ENCODE measurements at places on chromosomes 16 and 17.
A peak's percentile ranks its signal among the peaks of the same experiment; 100 is the strongest.

DNA sequence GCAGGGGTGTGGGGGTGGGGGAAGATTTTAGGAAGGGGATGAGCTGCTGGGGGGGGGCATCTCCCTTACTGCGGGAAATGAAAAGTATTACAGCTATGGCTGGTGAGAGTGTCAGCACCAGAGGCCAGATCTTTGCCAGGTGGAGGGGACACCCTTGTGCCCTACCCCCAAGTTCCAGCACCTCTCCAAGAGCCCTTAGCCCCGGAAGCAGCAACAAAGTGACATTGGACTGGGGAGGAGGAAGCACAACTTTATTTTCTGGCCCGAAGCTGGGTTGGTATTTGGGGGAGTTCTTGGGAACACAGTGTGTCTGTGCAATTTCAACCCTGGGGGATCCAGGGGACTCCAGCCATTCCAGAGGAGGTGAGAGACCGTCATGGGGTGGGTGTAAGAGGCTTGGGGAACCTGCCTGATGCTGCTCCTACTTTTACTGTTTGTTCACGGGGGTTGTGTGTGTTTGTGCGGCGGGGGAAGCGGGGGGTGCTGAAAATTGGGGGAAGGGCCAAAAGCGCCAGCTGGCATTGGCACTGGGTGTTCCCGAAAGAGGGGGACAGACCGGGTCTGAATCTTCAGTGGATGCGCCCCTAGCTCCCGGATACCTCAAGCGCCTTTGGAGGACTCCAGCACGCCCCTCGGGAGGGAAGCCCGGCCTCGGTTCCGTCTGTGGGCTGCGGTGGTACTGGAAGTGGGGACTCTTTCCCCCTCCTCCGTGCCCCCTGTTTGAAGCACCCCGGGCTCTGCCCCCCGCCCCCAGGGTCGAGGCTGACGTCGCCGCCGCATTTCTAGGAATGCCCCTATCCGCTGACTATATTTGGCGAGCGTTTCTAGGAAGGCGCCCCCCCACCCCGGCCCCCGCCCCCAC, 230.3 kb downstream of the MRTFB start:
- no peak for DNase-seq

- no peak for DNase-seq
Measured at GRCh38 chr17:36104701-36105181, 1.1 kb downstream of the CCL4 start.

- no peak for DNase-seq
Measured at GRCh38 chr17:78357177-78357586, 2.7 kb downstream of the SOCS3 start.

- no peak for DNase-seq
Measured at GRCh38 chr17:44636562-44636961, 19.7 kb upstream of the MEIOC start.

DNA sequence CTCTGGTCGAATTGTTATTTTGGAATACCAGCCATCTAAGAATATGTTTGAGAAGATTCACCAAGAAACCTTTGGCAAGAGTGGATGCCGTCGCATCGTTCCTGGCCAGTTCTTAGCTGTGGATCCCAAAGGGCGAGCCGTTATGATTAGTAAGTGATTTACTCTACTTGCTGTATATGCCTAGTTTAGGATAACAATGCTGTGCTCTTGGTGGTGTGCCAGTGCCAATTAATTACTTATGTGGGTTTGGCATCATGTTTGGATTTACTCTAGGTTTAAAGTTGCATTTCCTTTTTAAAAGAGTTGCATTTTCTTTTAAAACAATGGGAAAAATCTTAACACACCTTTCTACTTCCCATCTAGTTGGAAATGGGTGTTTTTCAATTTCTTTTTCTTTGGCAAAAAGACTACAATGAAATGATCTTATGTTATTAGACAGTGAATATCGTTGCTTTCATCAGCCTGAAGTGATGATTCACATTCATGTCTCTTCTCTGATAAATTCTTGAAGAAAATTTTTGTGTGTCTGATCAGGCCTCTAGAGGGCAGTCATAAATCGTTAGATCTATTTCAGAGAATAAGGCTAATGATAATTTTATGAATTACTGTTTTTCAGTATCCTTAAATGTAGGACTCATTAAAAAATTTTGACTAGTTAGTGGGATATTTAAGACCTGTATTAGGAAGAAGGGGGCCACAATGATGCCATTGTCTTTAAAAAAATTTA, 5.6 kb downstream of the SF3B3 start:
- DNase-seq = no peak

- DNase-seq = peak; percentile 77
Measured at GRCh38 chr17:57106107-57106835, 21.2 kb downstream of the AKAP1 start.

DNA sequence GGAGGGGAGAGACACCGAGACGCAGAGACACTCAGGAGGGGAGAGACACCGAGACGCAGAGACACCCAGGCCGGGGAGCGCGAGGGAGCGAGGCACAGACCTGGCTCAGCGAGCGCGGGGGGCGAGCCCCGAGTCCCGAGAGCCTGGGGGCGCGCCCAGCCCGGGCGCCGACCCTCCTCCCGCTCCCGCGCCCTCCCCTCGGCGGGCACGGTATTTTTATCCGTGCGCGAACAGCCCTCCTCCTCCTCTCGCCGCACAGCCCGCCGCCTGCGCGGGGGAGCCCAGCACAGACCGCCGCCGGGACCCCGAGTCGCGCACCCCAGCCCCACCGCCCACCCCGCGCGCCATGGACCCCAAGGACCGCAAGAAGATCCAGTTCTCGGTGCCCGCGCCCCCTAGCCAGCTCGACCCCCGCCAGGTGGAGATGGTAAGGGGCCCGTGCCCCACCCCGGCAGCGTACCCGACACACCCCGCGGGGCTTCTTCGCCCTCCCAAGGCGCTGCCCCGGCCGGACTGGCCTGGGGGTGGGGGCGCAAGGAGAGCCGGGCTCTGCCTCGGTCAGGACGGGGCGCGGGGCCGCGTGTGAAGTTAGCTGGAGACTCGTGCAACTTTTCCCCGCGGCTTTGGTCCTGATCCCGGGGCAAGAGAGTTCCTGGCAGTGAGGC, 427 bp downstream of the PPP1R1B start:
- no peak for DNase-seq

- no peak for DNase-seq
Measured at GRCh38 chr16:89314357-89314756, 96.9 kb downstream of the ZNF778 start.

DNA sequence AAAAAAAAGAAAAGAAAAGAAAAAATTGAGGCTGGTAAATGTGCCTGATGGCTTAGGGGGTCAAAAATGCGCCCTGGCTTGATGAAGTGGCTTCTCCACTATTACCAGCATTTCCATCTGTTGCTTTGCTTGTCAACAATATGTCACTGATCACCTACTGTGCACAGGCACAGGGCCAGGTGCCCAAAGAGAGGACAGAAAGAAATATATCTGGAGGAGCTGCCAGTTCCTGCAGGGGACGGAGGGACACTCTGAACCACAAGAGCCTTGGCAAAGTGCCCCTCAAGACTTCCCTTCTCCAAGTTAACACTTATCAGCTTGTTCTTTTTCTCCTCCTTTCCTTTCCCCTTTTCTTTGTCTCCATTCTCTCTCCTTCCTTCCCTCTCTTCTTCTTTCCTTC, 34.7 kb downstream of the GINS3 start:
- DNase-seq = no peak

- peak; percentile 69 for DNase-seq
Measured at GRCh38 chr17:77140878-77141767, at the start of gene SEC14L1. Gene SEC14L1, plus strand, starts transcription at chr17:77140969. Its CDS starts 2,628 bp downstream, at chr17:77143597.

DNA sequence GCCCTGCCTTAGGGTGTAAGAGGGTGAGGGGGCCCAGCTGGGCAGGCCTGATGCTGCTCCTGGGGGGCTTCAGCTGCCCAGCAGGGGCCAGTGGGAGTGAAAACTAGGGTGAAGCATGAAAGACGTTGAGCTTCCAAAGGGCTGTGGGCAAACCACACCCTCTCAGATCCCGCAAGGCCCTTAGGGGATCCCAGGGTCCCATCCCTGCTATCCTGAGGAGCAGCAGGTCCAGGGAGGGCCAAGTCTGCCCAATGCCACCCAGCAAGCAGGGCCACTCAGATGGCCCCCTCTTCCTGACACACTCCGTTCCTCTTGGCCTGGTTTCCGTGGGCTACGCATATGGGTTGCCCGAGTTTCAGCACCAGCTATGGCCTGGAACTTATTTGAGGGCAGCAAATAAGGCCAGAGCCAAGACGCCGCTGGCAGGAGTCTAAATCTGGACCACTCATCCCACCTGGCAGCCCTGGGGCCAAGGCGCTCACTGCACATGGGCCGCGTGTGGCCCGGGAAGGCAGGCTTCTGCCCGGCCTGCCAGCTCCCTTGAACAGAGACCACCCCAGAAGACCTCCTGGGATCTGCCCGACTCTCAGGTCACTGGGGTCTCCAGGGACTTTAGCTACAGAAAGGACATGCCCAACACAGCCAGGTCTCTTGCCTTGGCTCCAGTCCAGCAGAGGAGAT, 4.2 kb downstream of the ATP2A3 start:
- DNase-seq = no peak

- DNase-seq = no peak
Measured at GRCh38 chr17:49450735-49451134, 36.1 kb upstream of the PHB1 start.

- DNase-seq = no peak
Measured at GRCh38 chr17:11952610-11953009, 44.7 kb downstream of the ZNF18 start.

DNA sequence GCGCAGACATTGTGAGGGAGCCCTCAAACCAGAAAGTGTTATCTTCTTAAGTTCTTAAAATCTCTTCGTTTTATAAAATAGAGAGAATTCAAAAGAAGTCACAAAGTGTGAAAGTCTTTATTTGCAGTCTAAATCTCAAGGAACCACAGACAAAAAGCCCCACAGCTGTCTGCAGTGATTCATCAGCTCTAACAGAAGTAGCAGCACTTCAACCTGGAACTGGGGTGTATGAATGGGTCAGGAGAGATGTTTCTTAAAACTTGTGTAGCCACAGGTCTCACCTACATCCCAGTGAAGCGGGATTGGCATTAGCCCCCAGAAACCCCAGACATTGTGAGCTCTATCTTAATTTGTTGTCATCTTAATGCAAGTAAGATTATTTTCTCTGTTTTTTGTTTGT, 61.1 kb downstream of the CDYL2 start:
- DNase-seq = no peak

DNA sequence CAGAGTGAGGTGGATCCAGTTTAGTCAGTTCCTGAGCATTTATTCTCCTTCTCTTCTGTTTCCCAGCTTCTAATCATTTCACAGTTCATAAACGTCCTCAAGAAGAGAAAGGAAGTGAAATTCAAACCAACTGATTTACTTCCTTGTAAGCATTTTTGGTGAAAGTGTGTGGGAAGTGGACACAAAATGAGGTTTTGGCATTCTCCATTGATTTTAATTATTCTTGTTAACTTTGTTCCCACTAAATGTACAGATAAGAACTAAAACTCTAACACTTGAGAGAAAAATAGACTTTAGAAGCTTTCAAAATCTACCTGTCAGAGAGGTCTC, 42.7 kb upstream of the CORO6 start:
- no peak for DNase-seq

DNA sequence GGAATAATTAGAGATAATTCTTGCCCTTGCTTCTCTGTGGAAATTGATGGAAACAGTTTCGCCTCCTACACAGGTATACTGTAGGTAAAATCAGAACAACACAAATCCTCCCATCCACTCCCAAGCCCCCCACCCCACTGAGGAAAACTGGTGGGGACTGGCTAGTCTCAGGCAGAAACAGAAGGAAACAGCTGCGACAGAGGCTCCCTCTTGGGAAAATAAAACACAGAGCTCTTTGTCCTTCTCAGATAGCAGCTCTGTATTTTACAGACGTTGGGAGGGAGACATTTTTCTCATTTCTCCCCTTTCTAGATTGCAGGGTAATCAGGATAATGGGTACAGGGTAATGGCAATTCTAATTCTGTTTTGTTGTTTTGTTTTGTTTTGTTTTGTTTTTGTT, 1.1 kb downstream of the SLFN13 start:
- DNase-seq = no peak

- no peak for DNase-seq
Measured at GRCh38 chr17:65035704-65036103, 20.8 kb downstream of the GNA13 start.

DNA sequence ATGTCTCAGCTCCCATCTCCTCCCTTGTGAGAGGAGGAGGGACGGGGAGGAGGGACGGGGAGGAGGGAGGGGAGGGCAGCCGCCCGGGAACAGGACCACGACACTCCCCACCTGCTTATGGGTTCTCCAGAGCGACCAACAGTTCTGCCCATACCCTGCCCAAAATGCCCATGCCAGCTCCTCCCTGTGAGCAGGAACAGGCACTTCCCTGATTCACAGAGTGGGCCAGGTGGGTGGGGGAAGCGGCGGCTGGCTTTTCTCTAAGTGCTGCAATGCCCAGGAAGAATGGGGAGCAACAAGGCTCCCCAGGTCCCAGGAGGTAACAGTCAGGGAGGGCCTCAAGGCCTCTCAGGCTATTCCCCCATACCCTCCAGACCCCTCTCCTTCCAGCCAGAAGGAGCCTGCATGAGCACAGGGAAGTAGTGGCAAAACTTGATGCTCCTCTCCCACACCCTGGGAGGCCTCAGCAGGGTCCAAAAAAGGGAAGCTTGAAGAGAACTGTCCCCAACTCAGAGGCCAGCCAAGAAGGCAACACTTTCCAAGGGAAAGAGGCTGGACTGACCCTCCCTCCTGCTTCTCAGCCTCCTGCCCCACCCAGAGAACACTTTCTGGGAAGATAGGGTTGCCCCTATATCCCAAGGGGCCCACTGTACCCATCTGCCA, 53.8 kb downstream of the MYO18A start:
- no peak for DNase-seq

- no peak for DNase-seq
Measured at GRCh38 chr17:826778-827177, 44.6 kb downstream of the MRM3 start.

DNA sequence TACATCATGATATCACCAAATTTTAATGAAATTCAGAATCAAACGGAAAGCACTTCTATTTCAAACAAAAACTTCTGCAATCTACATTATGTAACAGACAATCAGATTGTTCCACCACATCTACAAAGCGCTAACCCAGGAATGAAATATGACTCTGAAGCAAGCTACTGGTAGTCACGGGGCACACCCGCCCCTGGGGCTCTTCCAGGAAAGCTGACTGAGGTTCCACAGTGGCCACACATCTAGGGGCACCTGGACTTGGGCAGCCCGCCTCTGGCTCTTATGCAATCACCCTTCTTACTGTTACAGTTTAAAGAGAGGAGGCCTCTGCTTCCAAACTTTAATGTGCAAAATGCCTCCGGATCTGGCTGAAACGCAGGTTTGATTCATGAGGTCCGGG, 27.5 kb downstream of the ZCCHC14 start:
- DNase-seq = peak; percentile 52

- DNase-seq = no peak
Measured at GRCh38 chr17:43914451-43914850, 7.1 kb upstream of the MPP2 start.

- no peak for DNase-seq
Measured at GRCh38 chr16:89805136-89805905, 11.1 kb downstream of the FANCA start.

DNA sequence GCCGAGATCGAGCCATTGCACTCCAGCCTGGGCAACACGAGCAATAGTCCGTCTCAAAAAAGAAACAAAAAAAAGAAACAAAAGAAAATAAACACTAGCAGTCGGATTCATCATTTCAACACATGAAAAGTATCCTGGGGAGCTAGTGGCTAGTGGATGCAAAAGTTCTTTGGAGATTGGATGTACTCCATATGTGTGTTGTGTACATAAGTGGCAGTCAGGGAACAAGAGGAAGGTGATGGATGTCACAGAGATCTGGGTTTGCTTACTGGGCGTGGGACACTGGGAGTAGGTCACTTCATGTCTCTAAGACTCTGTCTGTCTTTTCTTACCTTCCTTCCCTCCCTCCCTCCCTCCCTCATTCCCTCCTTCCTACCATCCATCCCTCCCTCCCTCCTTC, 35.4 kb downstream of the MRC2 start:
- DNase-seq = no peak
